D341Med (cell line): ENCODE measurements at places on chromosomes 11 and 22.
A peak's percentile ranks its signal among the peaks of the same experiment; 100 is the strongest.

- no peak for DNase-seq
Measured at GRCh38 chr22:50197856-50198623, 2.8 kb upstream of the SELENOO start.

DNA sequence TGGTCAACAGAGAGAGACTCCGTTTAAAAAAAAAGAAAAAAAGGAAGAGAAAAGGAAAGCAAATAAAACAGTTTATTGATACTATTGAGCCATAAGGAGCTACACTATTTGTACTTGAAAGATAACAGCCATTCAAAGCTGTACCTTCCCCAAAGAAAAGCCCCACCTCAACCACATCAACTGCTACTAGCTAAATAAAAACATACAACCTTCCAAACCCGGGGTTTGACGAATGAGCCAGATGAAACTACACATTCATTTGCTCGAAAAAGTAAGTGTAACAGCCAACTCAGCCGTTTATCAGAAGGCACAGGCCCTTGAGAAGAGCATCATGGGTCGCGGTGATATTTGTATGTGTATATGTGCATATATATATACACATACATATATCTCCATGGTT is 78.4 kb downstream of the SIK3 start:
- no peak for DNase-seq

- DNase-seq = no peak
Measured at GRCh38 chr11:114183044-114183511, 113.1 kb upstream of the NNMT start.

DNA sequence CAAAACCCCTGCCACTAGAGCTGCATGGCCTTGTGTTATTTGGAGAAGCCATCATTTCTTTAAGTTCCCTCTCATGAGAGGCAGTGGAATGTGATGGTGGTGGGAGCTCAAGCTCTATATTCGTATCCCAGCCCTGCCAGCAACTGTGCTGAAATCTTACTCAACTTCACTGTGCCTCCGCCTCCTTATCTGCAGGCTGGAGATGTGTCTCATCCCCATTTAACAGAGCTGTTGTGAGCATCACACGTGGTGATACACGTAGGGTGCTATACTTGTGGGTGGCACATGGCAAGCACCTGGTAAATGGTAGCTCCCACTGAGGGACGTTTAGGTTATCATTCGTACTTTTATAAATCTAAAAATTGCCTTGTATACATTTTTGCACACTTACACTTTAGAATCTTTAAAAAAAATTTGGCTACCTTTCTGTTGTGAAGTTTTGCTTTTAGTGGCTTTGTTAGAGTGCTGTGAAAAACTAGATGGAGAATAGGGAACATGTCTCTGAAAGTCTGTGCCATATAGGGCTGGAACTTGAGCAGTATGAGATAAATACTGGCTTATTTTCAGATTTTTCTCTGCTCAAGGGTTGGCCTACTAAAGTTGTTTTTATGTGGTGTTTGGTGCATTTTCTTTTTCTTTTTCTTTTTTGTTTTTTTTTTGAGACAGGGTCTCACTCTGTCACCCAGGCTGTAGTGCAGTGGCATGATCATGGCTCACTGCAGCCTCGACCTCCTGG is 23.2 kb downstream of the TNRC6B start:
- DNase-seq = no peak

GRCh38 chr11:17906436-17906835 is 106.4 kb downstream of the SERGEF start:
- peak; percentile 70 for DNase-seq

DNA sequence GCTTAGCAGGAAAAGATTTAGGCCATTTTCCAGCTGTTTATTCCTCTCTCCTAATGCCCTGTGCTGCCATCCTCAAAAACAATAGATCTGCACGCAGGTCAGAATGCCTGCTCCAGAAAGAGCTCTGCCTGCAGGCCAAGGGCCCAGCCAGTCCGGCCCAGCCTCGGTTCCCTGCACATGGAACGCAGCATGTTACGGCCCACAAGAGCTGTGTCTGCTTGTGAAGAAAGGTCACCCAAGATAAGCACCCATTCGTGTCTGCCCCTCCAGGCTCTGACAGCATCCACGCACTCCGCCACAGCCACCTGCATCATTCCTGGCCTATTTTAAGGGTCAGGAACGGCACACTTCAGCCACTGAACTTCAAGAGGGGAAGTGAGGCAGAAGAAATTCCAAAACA is 152.2 kb downstream of the SPATA19 start:
- no peak for DNase-seq

DNA sequence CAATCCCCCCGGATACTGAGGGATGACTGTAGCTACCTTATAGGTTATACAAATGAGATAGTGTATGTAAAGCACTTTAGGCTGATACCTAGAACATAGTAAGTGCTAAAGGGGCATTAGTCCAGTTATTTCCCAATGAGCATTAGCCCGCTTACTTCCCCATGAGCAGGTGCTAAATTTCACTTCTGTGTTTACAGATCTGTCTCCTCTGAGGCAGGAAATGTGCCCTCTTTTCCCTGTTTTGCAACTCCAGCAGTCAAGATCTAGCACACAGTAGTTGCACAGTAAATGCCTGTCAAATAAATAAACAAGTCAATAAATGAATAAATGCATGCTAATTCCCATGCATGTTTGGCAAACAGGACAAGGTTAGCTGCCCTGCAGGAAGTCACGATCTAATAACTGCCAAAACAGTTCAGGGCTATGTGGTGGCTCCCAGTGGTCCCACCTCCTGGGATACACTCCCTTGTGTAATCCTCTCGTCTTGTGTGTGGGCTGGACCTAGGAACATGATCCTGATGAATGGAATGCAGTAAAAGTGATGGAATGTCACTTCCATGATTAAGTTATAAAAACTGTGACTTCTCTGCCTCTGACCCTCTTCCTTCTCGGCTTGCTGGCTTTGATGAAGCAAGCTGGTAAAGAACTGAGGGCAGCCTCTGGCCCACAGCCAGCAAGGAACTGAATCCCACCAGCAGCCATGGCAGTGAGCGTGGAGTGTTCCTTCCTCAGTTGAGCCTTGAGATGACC is 459.0 kb downstream of the SOX6 start:
- no peak for DNase-seq

DNA sequence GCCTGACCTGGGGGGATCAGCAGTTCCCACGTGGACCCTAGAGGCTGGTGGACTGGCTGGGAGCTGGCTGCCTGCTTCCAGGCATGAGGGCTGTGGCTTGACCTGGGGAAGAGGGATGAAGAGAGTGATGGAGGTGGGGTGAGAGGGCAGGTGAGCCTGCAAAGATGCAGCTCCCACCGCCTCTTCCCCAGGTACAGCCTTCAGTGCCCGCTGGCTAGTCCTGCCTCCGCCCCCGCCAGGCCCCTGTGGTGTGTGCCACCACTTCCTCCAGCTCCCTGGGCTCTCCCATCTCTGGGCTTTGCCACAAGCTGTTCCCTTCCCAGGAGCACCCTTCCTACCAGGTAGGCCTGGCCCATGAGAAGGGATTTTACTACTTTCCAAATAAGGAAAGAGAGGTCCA is 19.1 kb downstream of the PARVG start:
- no peak for DNase-seq

GRCh38 chr11:8362899-8363298 is 99.2 kb upstream of the LMO1 start:
- DNase-seq = no peak

- no peak for DNase-seq
Measured at GRCh38 chr11:59706518-59707285, 6.9 kb downstream of the OR10V1 start.

DNA sequence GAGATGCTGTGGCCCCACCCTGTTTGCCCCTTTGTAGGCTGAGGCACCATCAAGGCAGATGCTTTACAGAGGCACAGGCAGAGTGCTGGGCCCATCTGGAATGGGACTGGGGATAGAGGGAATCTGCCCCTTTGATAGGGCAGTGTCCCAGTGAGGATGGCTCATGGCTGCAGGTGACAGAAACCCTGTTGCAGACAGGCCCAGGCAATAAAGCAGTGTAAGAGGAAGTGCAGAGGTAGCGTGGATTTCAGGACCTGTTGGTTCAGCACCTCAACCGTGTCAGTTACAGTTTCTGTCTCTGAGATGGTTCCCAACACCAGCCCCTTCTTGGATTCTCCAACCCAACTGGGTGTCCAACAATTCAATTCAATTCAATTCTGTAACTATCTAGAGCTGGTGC is 25.1 kb downstream of the PRDM11 start:
- no peak for DNase-seq

- no peak for DNase-seq
Measured at GRCh38 chr11:134607963-134608750, 196.1 kb upstream of the B3GAT1 start.

- no peak for DNase-seq
Measured at GRCh38 chr11:130478204-130478701, 29.8 kb downstream of the ADAMTS15 start.

- no peak for DNase-seq
Measured at GRCh38 chr11:29844701-29845379, 172.0 kb downstream of the KCNA4 start.

- peak; percentile 25 for DNase-seq
Measured at GRCh38 chr11:85718991-85719807, 33.2 kb upstream of the CCDC89 start.

DNA sequence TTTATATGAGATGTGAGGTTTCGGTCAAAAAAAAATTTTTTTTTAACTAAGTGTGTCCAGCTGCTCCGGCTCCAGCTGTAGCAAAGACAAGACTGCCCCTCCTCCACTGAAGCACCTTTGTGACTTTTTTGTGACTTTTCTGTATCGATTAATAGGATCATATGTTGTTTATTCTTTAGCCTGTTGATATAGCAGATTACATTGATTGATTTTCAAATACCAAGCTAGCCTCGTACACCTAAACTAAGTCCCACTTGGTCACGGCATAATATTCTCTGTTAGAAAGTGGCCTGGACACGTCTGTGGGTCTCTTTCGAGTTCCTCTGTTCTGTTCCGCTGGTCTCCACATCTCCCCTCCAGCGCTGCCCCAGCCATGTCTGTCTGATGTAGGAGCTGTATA is 126.8 kb downstream of the IGLL1 start:
- no peak for DNase-seq

DNA sequence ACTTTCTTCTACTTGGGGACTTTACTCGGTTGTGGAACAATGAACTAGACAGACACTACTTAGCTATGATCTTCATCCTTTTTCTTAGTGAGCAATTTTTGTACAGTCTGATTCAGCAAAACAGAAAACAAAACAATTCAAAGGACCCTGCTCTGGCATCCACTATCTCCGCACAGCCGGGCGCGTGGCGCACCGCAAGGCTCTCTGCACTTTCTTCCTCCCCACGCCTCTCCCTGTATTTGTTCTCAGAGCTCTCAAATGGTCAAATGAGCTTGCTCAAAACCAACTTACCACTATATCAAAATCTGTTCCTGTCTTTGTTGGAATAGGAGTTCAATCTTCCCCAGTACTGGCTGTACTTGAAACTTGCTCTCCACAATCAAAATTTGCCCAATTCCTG is 7.4 kb downstream of the EEF1G start:
- DNase-seq = no peak

DNA sequence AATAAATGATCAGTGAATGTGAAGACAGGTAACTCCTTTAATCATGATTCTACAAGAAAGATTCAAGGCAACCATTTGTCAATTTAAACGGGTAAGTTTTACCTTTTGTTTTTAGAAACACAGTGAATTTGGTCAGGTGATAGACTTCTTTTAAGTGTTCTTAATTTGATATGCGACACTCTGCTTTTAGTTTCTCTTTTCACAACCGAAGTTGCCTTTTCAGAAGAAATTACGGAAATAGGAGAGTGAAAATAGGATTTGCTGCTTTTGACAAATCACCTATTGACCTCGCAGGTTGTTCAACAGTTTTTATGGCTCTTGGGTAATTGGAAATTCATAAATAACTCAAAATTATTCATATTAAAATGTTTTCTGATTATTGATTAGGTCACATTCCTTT is 142.1 kb downstream of the CNTN5 start:
- DNase-seq = no peak

- DNase-seq = no peak
Measured at GRCh38 chr11:119888119-119888518, 159.1 kb upstream of the NECTIN1 start.

DNA sequence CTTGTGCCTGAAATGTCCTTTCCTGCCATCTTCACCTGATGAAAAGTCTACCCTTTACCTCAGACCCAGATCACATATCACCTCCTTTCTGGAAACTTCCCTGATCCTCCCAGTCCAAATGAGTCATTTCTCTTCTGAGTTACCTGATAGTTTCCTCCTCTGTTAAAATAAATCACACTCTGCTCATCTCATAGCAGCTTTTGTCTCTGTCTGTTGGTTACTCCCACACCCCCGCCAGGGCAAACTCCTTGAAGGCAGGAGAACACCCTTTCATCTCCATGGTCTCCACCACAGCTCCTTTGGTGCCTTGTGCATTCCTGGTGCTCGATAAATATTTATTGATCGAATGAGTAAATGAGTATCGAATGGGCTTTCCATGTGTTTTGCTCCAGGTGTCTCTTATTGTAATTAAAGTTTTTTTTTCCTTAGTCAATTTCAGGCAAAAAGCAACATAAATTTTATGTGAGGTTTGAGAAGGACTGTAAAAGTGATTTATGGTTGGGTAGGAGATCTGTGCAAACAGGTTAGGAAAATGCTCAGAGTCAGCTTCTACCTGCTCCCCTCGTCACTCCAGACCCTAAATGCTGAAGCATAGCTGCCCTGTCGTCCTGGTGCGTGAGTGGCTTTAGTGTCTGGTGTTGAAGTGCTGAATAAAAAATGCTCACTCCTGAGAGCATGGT is 178.2 kb downstream of the GRIK4 start:
- no peak for DNase-seq

- no peak for DNase-seq
Measured at GRCh38 chr11:36948460-36949127, 350.6 kb upstream of the RAG2 start.

DNA sequence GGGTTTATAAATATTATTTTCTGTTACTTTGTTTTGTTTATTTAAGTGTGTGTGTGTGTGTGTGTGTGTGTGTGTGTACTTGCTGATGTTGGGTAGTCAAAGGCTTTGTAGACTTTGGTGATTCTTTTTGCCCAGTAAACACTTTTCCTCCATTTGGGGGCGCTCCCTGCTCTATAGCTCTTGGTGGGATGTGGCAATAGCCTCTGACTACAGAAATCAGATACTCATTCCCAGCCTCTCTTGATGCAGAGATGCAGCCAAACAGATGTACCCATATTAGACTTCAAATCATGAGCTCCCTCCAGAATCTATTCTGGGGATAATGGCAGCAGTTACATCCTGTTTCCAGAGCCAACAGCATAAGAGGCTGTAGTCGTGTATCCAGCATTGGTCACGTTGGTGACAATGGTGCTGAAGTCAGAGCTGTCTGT is 33.4 kb upstream of the APOL5 start:
- no peak for DNase-seq
